ENCODE measurements at places on chromosomes 12 and 14.
A peak's percentile ranks its signal among the peaks of the same experiment; 100 is the strongest.

DNA sequence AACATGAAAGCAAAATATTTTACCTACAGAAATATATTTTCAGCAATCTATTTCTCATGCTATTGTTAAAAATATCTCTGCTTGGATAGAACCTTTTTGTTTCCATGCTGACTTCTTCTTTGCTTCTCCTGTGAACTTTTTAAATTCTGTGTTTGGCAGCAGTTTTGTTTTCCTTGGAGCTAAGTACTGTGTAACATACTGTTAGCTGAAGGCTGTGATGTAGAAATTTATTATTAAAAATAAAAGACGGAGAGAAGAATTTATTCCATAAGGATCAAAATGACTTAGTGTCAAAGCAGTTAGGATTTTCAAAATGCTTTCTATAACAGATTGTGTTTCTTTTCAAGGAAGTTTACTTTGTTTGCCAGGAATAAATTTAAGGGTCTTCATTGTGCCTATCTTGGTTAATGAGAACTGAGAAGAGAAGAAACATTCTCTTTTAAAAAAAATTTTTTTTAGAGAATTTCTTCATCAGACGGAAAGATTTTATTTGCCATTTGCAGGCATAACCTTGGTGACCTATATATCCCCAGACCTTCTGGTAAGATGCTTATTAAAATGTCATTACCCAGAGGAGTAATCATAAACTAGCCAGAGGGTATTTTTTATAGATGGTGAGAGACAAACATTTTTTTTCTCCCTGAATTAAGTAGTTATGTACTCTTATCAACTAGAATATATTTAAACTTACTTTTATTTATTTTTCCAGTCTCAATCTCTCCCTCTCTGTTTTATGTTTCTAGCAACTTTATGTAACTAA, 147.1 kb upstream of the SLCO1C1 start:
- no peak for DNase-seq

DNA sequence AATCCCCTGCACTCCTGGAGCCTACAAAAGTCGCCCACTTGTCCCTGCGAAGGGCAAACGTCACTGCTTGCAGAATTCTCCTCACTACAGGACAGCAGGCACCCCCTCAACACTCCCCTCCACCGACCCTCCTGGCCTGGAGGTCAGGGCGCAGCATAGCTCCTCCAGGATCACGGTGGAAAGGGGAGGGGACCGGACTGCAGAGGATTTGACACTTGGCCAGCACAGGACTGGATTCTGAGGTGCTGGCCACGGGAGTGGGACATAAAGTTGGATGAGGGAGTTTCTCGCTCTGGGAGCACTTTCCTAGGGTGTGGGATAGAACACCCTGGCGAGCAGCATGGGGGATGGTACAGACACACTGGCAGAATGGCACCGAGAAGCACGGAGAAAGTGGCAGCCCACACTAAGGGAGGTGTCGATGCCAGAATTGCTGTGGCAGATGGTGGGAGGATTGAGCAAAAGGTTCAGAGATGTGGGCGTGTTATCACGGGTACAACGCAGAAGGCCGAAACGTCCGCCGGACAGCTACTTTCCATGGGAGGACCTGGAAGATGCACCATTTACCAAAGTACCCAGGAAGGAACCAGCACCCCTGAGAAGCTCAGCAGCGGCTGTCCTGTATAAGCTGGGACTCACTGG, 51.4 kb upstream of the DIO3 start:
- DNase-seq, result no peak

- no peak for DNase-seq
Observed at GRCh38 chr12:79938843-79939242, 3.9 kb upstream of the PPP1R12A start.

- no peak for DNase-seq
Observed at GRCh38 chr12:130079279-130079678, 83.0 kb upstream of the FZD10 start.

DNA sequence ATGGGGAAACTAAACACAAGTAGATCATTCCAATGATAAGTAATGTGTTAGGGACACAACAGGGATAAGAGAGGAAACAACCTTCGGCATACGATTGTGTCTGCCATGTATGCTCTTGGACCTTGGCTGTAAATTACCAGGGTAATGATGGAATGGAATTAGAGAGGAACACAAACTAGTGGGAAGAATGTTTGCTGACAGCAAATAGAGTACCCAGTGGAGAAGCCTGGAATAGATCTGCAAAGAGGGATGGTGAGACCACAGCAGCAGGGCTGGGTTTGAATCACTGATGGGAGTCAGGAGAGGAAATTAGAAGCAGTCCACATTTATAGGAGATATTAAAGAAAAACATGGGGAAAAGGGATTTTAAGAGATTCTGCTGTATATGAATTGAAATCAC, 172.8 kb downstream of the LRIG3 start:
- DNase-seq, result no peak

GRCh38 chr14:94689218-94689984, 77.2 kb downstream of the SERPINA3 start:
- peak; percentile 12 for DNase-seq

- no peak for DNase-seq
Observed at GRCh38 chr14:85301506-85301905, 228.4 kb upstream of the FLRT2 start.

- peak; percentile 73 for DNase-seq
Observed at GRCh38 chr14:36941783-36942521, 230.5 kb downstream of the SLC25A21 start.

DNA sequence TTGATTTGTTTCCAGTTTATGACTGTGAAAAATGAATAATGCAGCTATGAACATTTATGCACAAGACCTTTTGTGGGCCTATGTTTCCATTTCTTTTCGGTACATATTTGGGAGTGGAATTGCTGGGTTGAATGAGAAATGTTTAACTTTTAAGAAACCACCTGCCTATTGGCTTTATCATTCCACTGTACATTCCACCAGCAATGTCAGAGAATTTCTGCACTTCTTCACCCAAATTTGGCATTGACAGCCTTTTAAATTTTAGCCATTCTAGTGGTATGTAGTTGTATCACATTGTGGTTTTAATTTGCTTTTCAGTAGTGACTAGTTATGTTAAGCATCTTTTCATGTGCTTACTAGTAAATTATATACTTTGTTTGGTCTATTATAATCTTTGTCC, 317.0 kb upstream of the TMTC1 start:
- DNase-seq, result no peak

DNA sequence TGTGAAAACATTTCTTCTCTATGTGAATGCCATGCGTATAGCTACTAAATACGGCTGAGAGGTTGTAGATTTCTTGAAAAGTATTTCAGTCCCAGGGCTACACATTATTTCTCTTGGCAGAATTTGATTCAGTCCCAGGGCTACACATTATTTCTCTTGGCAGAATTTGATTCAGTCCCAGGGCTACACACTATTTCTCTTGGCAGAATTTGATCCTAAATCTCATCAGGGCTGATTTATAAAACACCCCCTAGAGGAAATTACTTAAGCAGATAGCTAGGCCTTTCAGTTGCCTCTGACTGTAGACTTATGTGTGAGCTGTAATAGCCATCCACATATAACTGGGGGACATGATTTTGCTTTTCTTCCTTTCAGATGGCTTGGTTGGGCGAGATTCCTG, 50.4 kb downstream of the AK7 start:
- DNase-seq, result no peak

- no peak for DNase-seq
Observed at GRCh38 chr14:35344107-35344807, 52.1 kb downstream of the PSMA6 start.

GRCh38 chr12:89928467-89928866, 219.8 kb upstream of the ATP2B1 start:
- no peak for DNase-seq

DNA sequence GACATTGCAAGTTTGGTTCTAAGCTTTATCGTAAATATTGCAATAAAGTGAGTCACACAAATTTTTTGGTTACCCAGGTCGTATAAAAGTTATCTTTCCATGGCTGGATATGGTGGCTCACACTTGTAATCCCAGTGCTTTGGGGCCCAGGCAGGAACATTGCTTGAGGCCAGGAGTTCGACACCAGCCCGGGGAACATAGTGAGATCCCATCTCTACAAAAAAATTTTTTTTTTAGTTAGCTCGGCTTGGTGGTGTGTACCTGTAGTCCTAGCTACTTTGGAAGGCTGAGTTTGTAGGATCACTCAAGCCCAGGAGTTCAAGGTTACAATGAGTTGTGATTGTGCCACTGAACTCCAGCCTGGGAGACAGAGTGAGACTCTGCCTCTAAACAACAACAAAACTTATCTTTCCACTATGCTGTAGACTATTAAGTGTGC, 24.4 kb downstream of the PRORP start:
- no peak for DNase-seq

DNA sequence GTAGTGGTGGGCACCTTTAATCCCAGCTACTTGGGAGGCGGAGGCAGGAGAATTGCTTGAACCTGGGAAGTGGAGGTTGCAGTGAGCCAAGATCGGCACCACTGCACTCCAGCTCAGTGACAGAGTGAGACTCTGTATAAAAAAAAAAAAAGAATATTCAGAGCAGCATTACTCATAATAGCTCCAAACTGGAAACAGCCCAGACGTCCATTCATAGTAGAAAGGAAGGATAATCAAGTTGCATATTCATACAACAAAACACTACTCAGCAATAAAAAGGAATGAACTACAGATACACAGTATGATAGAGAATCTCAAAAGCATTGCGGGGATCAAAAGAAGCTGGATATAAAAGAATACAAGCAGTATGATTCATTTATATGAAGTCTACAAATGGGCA, 19.1 kb downstream of the TMEM30B start:
- DNase-seq, result no peak

- no peak for DNase-seq
Observed at GRCh38 chr14:91004987-91005386, 55.5 kb downstream of the RPS6KA5 start.
